ENCODE measurements at places on chromosomes 5 and 9.

- no peak for DNase-seq
Measured at GRCh38 chr9:10127867-10128266, 484.9 kb downstream of the PTPRD start.

DNA sequence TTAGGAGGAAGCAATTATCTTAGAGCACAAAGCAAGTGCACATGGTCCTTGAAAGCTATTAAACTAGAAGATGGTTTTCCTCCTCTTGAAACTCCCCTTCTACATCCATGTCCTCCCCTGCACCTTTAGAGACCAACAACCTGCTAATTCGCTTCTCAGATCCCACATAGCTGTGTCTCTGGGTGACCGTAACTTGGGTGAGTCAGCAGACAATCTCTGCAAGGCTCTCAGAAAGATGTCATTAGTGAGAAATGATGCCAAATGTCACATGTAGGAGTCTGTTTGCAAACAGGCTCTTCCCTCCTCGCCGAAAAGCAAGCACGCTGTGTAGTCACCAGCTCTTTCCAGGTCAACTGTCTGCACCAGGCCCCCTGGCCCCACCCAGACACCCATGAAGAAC is 291.8 kb downstream of the SLIT3 start:
- DNase-seq: no peak

GRCh38 chr9:101738566-101739183 is at the start of gene GRIN3A:
Gene GRIN3A (minus strand): TSS chr9:101738647. CDS start chr9:101737979, 668 bp downstream.
- DNase-seq: no peak

DNA sequence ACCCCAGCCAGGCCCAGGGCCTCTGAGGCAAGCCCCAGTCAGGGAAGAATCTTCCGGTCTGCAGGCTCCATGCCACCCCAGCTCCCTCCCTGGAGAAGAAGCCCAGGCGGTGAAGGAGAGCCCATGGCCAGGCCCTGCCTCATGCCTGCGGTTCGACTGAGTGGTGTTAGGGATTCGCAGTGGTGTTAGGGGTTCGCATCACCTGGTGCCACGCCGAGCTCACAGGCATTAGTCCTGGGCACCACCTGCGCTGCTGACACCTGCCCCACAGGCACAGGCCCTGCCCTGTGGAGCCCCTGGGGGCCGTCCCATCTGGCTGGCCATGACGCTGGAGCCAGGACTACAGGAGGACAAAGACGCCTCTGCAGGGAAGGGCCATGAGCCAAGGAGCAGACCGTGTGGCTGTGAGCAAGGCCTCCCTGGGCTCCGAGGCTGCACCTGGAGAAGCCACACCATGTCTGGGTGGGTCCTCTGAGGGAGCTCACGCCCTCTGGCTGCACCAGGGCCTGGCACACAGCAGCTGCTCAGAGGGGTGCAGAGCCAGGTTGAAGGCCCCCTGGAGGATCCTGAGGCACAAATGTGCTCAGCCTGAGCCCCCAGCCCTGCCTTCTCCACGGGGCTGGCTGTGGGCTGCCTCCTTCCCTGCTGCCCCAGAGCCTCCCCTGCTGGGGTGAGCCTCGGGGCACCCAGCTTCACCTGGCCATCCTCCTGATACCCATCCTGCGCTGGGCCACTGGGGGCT is 27.6 kb upstream of the RNF130 start:
- no peak for DNase-seq

- DNase-seq: no peak
Measured at GRCh38 chr5:112703866-112704820, 33.5 kb upstream of the APC start.

- DNase-seq: no peak
Measured at GRCh38 chr5:62592558-62592957, 13.9 kb downstream of the LRRC70 start.

DNA sequence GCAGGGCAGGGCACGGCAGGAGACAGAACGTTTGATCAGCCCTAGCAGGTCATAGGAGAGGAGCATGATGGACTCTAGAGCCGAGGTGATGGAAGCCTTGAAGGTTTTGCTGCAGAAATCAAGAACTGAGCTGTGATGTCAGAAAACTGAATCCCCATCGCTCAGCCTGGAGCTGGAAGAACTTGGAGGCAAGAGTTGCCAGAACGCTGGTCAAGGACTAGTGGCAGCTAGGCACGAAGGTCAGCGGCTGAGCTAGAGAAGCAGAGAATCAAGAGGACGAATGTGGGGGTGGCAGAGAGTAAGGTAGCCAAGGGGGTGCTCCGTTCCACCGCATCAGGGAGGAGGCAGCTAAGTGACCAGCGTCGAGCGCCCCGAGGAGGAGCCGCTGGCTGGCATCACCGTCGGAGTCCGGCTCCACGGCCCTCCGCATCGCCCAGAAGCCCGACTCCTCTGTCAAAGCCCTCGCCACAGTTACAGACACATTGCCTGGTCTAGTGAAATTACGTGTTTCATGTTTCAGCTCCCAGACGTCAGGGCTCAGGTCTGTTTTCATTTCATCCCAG is 1.2 kb upstream of the GALNT10 start:
- DNase-seq: no peak

- DNase-seq: no peak
Measured at GRCh38 chr9:36136894-36137391, 410 bp downstream of the GLIPR2 start.

DNA sequence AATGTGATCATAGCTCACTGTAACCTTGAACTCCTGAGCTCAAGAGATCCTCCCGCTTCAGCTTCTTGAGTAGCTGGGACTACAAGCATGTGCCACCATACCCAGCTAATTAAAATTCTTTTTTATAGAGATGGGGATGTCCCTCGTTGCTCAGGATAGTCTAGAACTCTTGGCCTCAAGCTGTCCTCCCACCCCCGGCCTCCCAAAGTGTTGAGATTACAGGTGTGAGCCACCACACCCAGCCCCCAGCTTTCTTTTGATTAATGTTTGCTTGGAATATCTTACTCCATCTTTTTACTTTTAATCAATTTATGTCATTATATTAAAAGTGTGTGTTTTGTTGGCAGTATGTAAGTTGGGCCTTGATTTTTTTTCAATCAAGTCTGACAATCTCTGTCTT is 59.4 kb upstream of the EXOC3 start:
- DNase-seq: no peak

DNA sequence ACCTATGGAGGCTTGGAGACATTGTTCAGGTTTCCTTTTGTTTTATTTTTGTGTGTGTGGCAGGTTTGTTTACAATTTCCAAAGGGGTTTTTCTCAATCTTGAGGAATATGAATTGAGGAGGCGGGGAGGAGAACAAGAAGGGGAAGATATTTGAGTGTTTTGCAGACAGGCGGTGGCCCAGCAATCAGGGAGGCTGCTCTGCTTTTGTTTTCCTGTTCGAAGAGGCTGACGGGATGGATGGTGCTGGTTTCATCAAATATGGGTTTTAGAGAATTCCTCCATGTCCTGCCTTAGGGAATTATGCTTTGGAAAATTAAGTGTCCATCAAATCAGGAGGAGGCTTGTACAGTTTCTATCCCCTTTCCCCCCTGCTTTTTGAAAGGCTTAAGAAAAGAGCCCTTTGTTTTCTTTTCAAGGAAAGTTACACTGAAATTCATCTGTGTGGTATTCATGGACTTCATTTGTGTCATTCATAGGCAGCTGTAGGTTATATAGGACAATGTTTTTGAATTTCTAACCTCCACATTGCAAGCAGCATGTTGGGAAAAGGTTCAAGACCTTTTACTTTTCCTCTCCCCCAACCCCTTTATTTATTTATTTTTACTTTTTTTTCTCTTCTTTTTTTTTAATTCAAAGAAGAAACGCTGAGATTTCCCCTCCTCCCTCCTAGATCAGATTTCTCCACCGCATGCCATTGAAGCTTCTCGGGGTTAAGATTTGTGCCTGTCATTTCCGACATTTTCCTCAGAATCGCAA is 107.4 kb downstream of the ZNF462 start:
- no peak for DNase-seq

DNA sequence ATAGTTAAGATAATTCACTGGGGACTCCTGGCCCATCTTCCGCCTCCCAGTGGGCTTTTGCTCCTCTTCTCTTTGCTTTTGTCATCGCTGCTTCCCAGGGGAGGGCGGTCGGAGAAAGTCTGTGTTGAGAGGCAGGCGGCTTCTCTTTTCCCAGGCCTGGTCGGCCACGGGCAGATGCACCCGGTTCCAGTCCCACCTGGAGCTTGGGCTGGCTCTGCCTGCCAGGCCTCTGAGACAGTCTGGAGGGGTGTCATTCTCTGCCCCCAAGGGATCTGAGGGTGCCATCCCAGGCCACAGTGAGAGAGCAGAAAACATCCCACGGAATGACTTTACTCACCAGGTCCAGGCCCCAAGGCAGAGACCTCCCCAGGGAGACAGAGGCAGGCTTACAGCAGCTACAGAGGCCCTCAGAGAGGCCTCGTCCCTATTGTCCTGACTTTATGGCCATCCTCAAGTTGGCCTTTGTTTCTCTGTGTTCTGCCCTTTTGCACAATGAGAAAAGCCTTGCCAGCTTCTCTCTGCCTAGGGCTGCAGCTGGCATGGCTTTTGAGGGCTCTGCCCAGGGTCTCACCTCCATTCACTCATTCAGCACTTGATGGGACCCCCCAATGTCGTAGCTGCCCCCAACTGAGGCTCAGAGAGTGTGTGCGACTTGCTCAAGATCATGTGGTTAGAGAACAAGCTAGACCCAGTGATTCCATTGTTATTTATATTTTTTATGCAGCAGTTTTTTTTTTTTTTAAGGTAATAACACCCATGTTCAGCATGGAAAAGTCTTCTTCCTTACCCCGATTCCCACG is 44.2 kb upstream of the BOD1 start:
- no peak for DNase-seq

DNA sequence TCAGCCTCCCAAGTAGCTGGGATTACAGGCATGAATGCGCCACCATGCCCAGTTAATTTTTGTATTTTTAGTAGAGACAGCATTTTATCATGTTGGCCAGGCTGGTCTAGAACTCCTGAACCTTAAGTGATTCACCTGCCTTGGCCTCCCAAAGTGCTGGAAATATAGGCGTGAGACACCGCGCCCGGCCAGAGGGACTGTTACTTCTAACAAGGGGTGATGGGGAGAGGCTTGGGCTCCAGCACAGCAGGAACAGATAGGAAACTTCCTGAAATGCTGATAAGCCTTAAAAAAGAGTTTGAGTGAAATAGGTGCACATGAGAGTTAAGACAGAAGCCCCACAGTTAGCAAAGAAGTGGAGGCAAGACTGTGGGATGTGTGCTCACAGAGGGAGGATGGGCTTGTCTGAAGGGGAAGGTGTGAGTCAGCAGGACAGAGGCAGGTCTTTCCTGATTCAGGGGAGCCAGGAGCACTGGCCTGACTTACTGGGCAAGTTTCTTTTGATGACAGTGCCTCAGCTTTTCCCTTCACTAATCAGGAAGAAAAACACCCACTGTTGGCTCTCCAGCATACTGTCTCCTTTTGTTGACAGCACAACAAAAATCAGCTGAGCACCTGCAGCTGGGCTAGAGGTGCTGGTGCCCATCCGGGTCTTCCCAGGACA is 68.4 kb downstream of the RAD23B start:
- no peak for DNase-seq

- DNase-seq: no peak
Measured at GRCh38 chr9:92992549-92992948, 45.2 kb downstream of the FGD3 start.

- no peak for DNase-seq
Measured at GRCh38 chr9:81596679-81597418, 92.5 kb downstream of the TLE1 start.

- no peak for DNase-seq
Measured at GRCh38 chr9:120919843-120920805, 6.5 kb downstream of the TRAF1 start.

- no peak for DNase-seq
Measured at GRCh38 chr5:100904259-100904861, 1.3 kb upstream of the ST8SIA4 start.

GRCh38 chr9:38768351-38768761 is 48.4 kb upstream of the FAM240B start:
- DNase-seq: no peak

DNA sequence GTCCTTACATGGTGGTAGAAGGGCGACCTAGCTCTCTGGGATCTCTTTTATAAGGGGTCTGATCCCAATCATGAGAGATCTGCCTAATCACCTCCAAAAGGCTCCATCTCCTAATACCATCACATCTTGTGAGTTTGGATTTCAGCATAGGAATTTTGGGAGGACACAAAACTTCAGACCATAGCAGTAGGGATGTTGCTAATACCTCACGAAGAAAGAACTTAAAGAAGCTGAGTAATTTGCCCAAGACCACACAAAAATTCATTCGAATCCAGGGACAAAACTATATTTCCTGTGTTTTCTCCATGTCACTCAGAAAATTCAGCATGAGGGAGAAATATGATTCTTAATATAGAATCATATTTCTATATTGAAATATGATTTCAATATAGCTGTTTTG is 32.7 kb downstream of the MTAP start:
- DNase-seq: no peak

DNA sequence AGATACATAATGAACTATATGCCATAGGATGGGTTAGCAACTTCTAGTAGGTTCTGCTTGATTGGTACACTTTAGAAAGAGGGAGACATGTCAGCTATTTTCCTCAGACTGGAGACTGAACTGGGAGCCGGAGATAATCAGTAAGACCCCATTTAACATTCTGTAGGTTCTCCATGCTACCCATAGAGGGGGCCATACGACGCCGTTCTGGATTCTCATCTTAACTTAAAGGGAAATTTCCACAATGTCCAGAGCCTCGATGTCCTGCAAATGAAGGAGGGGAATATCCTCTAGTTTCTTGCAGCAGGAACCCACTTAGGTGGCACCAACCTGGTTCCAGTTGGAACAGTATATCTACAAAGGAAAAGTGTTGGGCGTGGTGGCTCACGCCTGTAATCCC is 22.3 kb upstream of the NPM1 start:
- DNase-seq: no peak

DNA sequence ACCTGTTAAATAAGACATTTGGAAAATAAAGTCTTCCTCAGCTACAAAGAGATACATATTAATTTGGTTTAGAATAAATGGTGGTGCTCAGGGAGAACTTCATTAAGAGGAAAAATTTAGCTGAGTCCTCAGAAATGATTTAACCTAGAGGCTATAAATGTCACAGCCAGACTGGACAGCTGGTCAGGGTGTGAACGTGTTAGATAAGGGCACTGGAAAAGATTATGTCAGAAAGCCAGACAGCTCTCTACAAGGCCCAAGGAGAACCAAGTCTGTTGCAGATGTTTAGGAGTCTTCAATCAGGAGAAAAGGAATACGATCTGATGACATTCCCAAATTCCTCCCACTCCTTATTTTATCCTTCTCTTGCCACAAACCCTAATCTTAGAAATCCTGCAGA is 265.2 kb downstream of the MAT2B start:
- no peak for DNase-seq

DNA sequence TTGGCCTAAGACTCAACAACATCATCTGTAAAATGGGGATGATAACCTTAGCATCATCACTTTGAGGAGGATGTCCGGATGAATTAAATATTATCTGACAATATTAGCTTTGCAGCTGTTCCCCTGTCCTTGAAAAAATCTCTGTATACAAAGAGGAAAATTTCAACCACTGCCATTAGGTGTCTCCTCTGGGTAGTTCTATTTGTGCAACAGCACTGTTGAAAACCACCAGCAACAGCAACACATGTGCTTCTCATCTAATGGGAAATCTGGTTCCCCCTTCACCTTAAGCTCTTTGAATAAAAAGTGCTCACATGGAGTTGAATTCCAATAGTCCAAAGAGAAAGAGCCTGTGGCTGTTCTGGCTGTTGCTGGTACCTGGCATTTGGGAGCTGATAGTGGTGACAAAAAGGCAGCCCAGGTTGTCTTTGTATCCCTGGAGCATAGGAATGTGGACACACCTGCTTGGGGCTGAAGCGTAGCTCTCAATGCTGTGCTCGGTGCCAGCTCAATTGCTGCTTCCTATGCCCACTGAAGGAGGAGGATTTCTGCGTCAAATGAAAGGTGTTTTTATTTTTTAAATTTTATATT is 322.1 kb upstream of the MSX2 start:
- no peak for DNase-seq

Data from cortex of kidney (tissue), 1 donor.